ENCODE measurements at places on chromosomes 12 and 14.
A peak's percentile ranks its signal among the peaks of the same experiment; 100 is the strongest.

GRCh38 chr12:26276709-26277108 lies 81.3 kb downstream of the SSPN start:
- DNase-seq, result peak; percentile 44

DNA sequence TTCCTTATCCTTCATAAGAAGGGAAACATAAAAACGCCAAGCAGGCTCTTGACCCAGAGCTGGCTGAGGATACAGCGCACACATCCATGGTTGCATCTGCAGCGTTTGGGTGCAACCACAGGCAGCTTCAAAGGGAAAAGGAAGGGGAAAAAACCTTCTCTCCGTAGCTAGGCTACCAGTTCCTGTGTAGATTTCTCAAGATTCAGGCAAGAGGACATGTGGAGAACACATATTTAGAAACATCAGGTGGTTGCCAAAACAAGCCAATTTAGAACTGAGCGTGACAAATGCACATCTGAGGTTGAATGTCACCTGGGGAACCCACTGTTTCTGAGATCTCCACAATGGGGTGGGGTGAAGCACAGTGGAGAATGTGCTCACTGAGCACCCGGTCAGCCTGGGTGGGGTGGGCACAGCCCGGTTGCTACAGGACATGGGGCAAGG lies 78.3 kb upstream of the BDKRB2 start:
- DNase-seq, result no peak

DNA sequence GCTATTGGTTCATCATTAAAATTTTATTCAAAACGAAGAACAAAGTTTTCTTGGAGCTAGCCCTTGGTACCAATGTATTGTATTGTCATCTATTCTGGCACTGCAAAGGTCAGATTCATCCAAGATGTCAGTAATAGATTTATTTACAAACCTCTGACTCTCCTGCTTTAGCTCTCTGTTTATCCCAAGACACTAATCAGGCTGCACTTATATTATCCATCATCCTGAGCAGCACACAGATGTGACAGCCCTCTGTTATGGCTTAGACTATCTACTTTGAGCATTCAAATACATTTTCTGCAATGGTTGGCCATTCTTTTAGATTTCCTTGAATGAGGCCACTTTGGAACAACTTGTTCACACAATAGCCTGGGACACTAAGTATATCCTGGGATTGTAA lies 5.0 kb upstream of the PTPRR start:
- no peak for DNase-seq

DNA sequence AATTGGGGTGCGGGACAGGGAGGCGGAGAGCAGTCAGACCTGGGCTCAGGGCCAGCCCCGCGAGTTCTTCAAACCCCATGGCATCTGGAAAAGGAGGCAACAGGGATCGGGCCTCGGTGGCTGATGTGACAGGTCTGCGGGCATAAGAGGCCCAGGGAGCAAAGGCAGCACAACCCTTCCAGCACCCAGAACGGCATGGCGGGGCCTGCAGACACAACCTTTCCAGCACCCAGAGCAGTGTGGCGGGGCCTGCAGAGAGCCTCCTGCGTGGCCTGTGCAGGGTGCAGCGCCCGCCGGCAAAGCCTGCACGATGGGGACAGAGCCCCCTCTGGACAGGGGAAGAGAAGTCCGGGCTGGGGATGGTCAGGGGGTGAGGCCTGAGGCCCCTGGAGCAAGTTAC lies 26.2 kb upstream of the TRAF3 start:
- DNase-seq, result no peak

DNA sequence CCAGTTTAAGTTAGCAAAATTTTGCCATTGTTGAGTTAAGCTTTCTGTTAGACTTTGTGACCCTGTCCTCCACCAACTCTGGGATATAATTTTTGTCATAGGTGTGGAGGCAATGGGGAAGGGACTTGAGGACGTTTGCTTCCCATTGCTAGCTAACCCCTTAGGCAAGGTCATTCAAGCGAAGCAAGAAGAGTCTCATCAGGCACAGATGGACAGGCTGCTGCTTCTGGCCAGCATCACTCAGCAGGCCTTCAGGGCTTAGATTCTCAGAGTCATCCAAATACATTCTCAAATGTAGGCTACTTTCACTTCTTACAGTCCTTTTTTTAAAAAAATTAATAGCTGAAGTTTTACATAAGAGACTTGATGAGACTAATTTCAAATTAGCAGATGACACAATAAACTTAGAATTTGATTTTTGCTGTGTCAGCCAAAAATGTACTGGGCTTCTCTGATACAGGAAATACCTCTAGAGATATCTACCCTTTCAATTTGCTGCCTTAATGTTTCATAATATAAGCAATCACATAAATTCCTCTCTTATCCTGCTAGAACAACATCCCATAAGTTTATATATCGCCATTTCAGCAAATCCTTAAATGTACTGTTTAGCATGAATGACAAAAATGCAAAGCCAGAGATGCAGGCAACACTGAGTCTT lies 875.2 kb downstream of the FLRT2 start:
- DNase-seq, result no peak

- no peak for DNase-seq
Measured at GRCh38 chr12:77433799-77434198, 368.4 kb upstream of the E2F7 start.

DNA sequence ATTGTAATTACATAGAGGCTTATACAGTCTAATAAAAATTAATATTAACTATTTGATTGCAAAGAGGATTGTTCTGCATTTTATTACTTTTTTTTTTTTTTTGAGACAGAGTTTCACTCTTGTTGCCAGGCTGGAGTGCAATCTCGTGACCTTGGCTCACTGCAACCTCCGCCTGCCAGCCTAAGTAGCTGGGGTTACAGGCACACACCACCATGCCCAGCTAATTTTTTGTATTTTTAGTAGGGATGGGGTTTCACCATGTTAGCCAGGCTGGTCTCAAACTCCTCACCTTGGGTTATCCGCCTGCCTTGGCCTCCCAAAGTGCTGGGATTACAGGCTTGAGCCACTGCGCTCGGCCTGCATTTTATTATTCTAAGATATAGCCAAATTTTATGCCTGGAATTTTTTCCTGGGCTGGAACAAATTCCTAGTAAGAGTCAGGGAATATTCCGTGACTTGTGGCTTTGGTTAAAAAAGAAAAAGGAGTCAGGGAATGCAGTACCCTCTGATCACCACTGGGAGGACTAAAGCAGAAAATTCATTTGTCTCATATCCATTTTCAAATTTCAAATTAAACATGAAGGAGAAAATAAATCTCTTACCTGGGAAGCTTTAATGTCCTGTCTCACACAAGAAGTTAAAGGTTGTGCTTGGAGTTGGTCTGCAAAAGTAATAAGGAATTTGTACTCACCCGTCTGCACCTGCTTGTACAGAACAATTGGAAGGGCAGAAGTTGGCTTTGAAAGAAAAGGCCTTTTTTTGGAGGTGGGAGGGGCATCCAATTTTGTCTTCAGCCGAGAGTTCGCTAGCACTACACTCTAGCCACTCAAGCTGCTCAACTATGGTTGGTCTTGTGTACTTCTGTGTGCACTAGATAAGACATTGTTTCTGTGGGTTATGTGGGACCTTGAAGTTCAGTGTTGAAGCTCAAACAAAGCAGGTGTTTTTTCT lies 8.7 kb downstream of the MARK3 start:
- DNase-seq, result peak; percentile 51

DNA sequence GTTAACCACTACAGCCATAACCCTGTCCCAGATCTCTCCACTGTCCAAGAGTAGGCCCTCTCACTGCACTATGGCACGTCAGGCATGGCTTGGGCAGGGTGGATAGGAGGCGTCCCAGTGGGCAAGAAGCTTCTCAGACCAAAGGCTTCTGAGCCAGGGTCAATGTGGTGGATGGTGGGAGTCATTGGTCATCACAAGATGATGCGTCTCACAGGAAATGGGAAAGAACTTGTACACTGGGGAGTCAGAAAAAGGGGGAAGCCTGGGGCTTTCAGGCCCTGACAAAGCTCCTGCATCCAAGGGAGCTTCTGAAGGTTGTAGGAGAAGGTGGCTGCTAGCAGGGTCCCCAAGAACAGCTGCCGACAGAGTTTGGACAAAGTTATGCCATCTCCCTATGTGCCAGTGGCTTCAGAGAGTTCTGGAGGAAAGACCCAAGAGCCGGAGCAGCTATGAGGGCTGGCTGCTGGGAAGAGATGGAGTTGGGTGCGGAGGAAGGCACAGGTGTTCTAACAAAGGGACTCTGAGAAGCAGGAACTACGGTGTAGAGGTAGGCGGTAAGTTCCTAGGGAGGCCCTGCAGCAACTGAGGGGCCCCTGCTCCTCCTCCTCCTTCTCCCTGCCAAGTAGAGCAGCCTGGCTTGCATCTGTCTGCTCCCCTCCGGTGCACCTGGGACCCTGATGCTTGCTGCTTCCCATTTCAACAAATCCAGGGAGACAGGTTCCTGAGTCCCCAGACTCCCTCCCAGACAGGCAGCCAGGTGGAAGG lies 81.1 kb downstream of the ARL6IP4 start:
- peak; percentile 55 for DNase-seq

DNA sequence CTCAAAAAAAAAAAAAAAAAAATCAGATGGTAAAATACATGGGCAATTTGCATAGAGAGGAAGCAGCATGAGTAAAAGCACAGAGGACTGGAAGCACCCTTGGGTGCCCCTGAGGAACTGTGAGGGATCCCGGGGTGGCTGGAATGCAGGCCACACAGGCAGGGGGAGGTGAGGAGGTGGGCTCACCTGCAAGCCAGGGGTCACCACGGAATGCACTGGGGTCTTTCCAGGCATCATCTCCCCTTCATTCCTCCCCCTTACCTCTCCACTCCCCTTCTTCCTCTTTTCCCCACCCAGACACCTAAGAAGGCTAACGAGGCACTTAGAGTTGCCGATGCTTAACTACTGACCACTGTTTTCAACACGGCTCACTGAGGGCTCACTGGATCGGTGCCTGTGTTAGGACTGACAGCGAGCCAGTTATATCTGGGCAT lies 14.4 kb upstream of the HIP1R start:
- no peak for DNase-seq

DNA sequence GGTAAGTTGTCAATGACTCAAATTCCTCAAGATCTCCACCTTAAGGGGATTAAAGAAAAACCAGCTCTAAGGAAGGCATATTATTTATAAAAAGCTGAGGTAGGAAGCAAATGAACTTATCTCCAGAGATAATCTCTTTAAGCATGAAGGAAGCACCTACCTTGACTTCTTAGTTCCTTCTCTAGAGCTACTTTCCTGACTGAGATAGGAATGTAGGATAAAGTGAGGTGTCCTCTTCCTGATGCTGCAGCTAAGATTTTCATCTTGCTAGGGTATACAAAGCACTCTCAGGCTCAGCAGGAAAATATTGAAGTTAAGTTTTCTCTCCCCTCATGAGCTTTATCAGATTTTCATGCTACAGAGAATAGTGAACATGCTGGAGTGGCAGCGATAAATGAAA lies 163.0 kb upstream of the E2F7 start:
- DNase-seq, result no peak

GRCh38 chr12:116771651-116772050 lies 33.5 kb downstream of the RNFT2 start:
- DNase-seq, result no peak

- no peak for DNase-seq
Measured at GRCh38 chr12:52975820-52976573, 27.1 kb downstream of the KRT18 start.

DNA sequence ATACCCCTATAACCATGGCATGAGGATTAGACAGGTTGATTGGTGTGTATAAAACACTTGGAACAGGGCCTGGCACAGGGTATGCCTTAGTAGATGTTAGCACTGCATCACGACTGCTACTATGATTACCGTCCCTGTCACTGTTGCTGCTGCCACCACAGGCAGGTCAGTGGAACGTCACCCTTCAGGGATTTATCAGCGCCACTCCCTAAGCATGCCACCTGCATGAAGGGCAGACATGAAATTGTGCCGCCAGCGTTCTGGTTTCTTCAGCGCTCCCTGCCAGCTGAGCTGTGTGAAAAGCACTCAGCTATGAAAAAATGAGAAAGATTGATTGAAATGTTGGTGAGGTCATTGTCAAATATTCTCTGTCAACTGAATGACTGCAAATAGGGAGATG lies 477.0 kb downstream of the DPF3 start:
- no peak for DNase-seq

GRCh38 chr12:3805077-3805476 lies 52.2 kb upstream of the CRACR2A start:
- DNase-seq, result peak; percentile 78

DNA sequence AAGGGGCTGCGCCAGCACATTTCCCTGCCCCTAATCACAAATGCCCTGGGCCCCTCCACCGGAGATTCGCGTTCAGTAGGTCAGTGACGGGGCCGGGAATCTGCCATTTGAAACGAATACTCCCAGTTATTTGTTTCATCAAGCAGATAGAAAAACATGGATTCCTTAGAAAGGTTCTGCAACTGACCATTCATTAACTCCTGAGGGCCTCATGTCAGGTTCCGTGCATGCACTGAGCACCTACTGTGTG lies 25.6 kb upstream of the UBC start:
- no peak for DNase-seq

DNA sequence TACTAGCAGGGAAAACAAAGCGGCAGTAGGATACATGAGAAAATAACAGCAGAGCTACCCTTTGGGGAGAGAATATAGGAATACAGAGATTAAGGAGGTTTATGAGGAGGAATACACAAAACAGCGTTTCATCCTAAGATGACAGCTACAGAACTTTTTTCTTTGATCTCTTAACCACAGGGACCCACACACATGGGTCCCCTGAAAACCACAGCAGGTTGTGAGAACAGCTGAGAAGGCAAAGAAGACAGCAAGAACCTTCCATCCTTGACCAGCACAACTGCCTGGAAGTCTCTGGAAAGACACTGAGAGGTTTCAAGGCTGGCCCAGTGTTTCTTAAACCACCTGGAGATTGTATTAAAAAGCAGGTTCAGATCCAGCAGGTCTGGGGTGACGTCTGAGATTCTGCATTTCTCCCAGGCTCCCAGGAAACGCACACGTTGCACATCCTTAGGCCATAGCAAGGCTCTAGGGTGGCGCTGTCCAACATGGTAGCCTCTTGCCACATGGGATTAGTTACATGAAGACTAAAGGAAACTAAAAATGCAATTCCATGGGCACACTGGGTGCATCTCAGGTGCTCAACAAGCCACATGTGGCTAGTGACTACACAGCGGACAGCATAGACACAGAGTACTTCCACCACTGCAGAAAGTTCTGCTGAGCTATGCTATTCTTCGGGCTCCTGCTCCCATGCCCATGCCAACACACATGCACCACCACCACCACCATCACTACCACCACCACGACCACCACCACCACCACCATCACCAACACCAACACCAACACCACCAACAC lies 92.3 kb downstream of the FOXN3 start:
- DNase-seq, result no peak

- no peak for DNase-seq
Measured at GRCh38 chr12:10070380-10070779, 28.4 kb downstream of the CLEC1A start.

DNA sequence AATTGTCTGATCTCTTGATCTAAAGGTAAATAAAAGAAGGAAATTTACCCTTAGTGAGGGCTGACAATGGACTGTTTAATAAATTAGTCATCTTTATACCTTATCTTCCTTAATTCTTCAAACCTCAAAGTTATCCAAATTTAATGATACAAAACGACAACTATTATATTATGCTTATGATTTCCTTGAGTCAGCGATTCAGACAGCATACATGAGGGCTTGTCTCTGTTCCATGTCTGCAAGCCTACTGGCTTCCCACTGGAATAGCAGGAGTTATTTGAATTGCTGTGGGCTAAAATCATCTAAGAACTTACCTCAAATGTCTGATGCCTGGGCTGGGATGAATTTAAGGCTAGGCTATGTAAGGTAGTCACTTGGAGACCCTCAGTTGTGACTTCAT lies 197.2 kb upstream of the MDGA2 start:
- no peak for DNase-seq
